GM06990 (cell line): ENCODE measurements at places on chromosomes 6 and 20.

- DNase-seq, result no peak
Measured at GRCh38 chr6:13677878-13678254, 33.8 kb downstream of the RANBP9 start.

- DNase-seq, result no peak
Measured at GRCh38 chr6:5761370-5761769, 245.4 kb downstream of the NRN1 start.

DNA sequence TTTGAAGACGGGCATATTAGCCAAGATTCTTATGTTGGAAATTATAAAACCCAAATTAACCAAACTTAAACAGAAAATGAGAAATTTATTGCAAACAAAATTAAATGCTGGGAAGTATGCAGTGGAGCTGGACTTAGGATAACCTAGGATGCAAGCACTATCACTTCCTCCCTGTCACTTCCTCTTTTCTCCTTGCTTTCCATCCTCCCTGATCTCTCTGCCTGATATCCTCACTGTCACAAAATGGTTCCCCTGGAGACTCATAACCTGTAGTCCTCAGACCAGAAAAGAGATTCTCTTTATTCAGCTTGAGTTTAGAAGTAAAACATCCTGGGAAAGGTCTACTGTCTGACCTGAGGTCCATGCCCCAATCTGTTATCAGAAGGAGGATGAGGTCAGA, 7.4 kb upstream of the KLHL32 start:
- DNase-seq, result no peak

DNA sequence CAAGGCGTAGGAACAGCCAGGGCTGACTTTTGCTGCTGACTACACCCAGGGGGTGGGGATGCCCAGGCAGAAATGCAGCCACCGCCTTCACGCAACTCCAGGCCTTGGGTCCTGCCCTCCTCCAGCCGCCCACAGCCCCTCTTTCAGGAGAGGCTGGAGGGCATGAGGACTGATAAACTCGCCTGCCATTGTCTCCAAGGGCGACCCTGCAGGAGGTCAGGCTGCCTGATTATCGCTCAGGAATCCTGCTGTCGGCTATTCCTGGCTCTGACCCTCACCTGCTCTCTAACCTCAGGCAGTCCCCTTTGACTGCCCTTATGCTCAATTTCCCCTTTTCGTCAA, 62.0 kb upstream of the HDDC2 start:
- DNase-seq, result no peak

DNA sequence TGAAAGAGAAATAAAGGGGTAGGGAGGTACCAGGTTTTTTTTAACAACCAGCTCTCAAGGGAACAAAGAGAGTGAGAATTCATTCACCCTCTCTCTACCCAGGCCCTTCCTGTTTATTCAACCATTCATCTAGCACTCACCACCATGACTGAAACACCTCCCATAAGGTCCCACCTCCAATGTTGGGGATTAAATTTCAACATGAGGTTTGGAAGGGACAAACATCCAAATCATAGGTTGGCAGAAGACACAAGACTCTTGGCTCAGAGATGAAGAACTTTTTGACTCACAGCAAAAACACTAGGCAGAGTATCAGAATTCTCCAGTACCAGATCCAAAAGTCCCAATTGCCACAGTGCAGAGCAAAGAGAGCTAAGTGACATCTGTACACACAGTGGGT, 186.3 kb downstream of the EDN1 start:
- DNase-seq, result no peak

GRCh38 chr6:110537208-110538123, 61.1 kb upstream of the SLC22A16 start:
- no peak for DNase-seq

DNA sequence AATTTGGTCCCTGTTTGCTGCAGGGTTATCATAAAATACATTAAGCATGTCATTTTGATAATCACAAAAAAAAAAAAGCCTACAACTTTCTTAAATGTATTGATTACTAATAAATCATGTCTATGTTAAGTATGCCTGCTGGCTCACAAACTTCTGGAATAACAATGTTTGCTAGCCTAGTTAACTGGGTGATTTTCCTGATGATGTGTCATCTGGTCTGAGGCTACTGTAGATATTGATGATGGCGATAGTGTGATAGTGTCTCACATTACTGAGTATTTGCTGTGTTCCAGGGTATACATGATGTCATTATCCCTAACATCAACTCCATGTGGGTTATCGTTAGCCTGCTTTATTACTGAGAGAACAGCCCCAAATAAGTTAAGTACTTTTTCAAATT, 86.2 kb upstream of the VSTM2L start:
- no peak for DNase-seq
